ENCODE measurements at places on chromosomes 16 and 17. TPM values are rescaled to one million over a fixed set of nuclear protein-coding genes. Genes with fewer than 3 reads are reported as not detected.
A peak's percentile ranks its signal among the peaks of the same experiment; 100 is the strongest.

Gene CES3
- total RNA-seq, result 2.2 TPM

Gene OTOA
- total RNA-seq, result not detected

Gene EVI2B
- total RNA-seq, result not detected

Gene SPAG7
- 48.6 TPM for total RNA-seq

Gene KREMEN2
- 32.8 TPM for total RNA-seq

Gene FBXW10
- 0.67 TPM for total RNA-seq

Gene TNFRSF17
- not detected for total RNA-seq

Gene KRT40
- not detected for total RNA-seq

Gene PPP1R1B
- not detected for total RNA-seq

Gene MPV17L
- not detected for total RNA-seq

Gene SCN4A
- total RNA-seq, result 0.37 TPM

GRCh38 chr17:19904412-19904811, 36.7 kb upstream of the ULK2 start:
- DNase-seq, result no peak

DNA sequence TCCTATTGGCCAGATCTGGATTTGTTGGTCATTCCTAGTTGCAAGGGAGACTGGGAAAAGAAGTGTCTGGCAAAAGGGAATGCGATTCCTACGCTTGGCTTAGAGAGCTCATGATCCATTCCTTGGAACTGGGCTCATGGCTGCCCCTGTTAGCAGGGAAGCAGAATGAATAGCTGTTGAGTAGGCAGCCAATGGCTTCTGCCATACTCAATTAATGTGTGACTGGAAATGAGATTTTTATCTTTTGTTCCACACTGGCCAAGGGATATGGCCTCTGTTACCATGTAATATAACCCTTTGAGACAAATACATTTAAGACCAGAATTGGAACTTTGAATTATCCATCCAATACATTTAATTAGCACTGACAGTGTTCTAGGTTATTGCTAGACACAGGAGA, 31.0 kb downstream of the FTO start:
- no peak for DNase-seq

DNA sequence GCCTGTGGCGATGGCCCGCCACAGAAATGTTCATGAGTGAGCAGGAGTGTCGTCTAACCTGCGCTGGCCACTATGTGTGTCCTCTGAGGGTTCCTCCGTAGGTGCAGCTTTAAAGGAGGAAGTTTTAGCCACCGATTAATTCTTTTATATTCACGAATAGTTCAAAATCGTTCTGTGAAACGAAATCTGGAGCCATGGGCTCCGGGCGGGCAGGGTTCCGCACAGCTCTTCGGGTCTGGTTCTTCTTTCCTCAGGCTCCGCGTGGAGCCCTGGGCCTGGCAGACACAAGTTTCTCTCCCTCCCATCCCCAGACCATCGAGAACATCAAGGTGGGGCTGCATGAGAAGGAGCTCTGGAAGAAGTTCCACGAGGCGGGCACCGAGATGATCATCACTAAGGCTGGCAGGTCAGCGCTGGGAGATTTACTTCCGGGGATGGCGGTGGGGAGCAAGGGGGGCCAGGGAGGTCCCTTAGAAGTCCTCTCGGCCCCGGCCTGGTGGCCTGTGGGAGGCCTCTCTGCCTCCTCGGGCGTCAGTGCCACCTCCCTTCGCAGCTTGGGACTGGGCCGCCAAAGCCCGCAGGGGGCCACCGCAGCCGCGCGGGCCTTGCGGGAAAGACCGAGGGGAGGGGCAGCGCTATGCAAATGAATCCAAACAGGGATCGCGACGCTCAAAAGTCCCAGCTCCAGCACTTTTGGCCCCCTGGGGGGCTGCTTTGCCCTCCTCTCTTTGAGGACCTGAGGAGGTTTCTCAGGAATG, 5.2 kb downstream of the TBX4 start:
- no peak for DNase-seq

GRCh38 chr17:77285594-77286390, 145.0 kb downstream of the SEC14L1 start:
- DNase-seq, result no peak

- no peak for DNase-seq
Measured at GRCh38 chr16:48556243-48556912, 53.6 kb downstream of the N4BP1 start.

DNA sequence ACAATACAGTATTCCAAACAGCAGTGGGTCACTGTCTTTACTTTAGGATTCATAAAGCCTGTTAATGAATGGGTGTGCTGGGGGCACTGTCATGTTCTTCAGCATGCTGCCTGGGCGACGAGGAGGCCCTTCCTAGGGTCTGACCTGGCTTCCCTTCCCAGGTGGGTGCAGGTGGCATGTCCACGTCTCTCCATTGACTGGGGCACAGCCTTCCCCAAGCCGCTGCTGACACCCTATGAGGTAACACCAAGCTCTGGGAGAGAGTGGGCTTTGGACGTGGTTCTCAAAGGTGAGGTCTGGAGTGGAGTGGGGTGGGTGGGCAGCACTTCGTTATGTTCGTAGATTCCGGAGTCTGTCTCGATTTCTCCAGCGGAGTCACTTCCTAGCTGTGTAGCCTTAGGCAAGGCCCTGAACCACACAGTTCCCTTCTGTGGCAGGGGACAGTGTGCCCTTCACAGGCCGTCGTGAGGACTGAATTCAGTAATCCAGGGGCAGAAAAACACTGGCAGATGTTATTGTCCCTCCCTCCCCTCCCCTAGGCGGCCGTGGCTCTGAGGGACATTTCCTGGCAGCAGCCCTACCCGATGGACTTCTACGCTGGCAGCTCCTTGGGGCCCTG, 771 bp upstream of the OVCA2 start:
- DNase-seq, result no peak

DNA sequence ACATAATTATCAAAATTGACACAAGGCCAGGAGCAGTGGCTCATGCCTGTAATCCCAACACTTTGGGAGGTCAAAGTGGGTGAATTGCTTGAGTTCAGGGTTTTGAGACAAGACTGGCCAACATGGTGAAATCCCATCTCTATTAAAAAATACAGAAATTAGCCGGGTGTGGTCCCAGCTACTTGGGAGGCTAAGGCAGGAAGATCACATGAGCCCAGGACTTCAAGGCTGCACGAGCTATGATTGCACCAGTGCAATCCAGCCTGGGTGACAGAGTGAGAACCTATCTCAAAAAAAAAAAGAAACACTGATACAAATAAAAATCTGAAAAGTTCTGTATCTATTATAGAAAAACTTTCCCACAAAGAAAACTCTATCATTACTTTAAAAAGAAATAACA, 15.5 kb downstream of the MYH10 start:
- no peak for DNase-seq

DNA sequence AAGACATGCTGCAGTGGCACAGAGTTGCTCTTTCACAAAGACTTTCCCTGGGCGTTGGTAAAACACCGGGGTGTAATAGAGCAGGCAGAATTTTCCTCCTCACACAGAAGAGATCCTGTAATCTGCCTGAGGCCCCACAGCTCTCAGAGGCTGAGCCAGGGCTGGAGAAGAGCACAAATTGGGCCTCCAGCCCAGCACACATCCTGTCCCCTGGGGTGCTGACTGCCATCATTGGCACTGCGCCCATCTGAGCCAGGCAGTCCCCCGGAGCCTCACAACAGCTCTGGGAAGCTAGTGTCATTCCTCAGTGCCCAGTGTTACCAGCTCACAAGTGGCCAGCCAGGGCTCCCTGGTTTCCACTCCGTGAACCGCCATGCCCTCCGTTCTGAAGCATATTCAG, 119.4 kb downstream of the SOCS1 start:
- DNase-seq, result no peak

GRCh38 chr17:30137158-30137557, 20.5 kb downstream of the NSRP1 start:
- no peak for DNase-seq

GRCh38 chr16:28863929-28864793, 518 bp downstream of the SH2B1 start:
- DNase-seq, result peak; percentile 23

DNA sequence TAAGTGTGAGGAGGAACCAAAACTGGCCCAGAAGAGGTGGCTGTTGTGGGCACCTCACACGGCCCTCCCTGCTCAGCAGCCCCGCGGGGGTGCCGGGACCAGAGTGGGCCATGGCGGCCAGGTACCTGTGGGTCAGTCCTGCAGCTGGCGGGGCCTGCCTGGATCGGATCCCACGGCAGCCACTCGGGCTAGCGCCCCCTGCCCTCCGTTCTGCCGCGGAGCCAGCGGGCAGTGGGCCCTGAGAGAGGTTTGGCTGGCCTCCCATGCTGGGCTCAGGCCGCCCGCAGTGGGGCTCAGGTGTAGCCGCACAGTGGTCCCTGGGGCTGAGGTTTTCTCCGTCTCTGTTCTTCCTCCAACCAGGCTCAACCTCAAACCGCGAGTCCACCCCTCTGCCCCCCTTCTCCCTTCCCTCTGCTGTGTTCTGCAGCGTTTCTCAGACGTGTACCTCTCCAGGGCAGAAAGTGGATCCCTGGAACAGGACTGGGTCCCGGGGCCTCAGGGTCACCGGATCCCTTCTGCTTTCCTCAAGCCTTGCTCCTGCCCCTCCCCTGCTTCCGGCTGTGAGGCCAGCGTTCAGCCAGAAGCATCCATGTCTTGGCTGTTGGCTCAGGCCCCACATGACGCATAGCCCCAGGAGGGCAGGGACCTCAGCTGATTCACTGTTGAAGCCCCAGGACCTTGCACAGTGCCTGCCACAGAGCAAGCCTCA, 28.6 kb upstream of the ITGA3 start:
- peak; percentile 96 for DNase-seq

- no peak for DNase-seq
Measured at GRCh38 chr16:46885960-46886763, 2.0 kb downstream of the GPT2 start.

- DNase-seq, result no peak
Measured at GRCh38 chr17:71029246-71029645, 859.9 kb downstream of the KCNJ2 start.

DNA sequence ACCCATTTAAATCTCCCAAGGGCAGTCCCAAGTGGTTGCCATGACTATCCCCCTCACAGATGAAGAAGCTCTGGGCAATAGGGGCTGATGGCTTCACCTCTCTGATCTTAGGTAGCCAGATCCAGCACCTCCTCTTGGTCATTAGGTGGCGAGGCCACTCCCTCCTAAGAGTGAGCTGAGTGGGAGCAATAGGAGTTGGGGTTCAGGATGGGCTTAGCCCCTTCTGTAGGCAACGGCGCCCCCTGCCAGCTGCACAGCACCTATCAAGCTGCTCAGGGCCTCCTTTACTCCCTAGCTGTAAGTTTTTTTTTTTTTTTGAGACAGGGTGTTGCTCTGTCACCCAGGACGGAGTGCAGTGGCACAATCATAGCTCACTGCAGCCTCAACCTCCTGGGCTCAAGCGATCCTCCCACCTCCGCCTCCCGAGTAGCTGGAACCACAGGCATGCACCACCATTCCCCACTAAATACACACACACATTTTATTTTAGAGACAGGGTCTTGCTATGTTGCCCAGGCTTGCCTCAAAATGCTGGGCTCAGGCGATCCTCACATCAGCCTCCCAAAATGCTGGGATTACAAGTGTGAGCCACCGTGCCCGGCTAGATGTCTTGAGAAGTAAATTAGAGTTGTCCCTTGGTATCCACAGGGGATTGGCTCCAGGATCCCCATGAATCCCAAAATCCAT, 3.5 kb upstream of the RRAD start:
- peak; percentile 58 for DNase-seq

DNA sequence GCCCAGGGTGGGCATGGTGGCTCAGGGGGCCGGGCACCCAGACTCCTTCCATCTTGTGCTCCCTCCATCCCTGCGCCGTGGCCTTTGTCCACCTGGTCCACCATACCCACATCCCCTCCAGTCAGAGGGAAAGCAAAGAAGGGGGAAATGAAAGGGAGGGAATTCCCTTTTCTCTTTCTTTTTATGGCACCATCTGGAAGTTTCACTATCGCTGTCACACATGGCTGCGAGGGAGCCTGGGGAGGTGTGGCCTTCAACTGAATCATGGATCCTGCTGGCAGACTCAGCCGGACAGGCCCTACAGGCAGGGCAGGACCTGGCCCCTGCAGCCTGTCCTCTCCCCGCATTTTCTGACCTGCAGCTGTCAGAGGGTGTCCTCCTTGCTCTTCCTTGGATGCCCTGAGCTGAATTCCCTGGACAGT, 6.2 kb downstream of the SLC12A3 start:
- peak; percentile 73 for DNase-seq

- DNase-seq, result peak; percentile 38
Measured at GRCh38 chr16:87661561-87661960, 59.3 kb downstream of the JPH3 start.

- no peak for DNase-seq
Measured at GRCh38 chr16:63466-63865, 9.0 kb downstream of the RHBDF1 start.

DNA sequence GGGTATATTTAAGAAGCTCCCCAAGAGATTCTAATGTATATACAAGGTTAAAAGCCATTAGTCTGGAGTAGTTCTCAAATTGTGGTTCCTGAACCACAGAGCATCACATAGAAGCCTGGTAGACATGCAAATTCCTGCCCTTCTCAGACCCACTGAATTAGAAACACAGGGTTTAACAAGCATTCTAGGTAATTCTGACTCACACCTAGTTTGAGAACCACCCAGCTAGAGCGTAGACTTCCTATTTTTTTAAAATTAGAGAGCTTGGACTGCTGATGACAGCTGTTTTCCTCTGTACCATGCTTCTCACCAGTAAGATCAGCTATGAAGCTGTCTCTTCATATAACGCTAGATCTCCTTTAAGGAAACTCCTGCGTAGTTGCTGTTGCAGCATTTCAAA, 50.6 kb downstream of the HS3ST3B1 start:
- no peak for DNase-seq

- no peak for DNase-seq
Measured at GRCh38 chr16:80441935-80442334, 98.9 kb upstream of the DYNLRB2 start.

GRCh38 chr17:48843187-48843900, 12.5 kb downstream of the CALCOCO2 start:
- DNase-seq, result no peak

DNA sequence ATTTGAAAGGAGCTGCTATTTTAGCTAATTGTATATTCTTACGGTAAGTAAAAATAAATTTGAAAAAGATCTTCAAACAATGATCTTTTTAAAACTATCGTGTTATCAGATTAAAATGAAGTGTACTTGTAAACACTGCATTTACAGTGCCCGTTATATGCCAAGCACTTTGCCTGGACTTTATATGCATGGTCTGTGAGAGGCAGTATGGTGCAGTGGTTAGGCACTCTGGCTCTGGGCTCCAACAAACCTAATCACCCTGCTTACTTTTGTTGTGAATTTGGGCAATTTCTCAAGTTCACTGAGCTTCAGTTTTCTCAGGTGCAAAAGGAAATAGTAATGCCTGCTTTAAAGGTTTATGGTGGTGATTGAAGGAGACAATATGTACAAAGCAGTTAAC, 1.4 kb downstream of the PMP22 start:
- DNase-seq, result no peak
